T-helper 1 cell treated with Interleukin-12 subunit alpha and Interleukin-12 subunit beta and Interleukin-4 antibody, amounts not matched to agents 30 ng/mL and 1 ng/mL, for 36 hours (primary cell): ENCODE measurements at places on chromosomes 12 and 14. TPM values are rescaled to one million over a fixed set of nuclear protein-coding genes. Genes with fewer than 3 reads are reported as not detected.

MUCL1 gene
- total RNA-seq, result not detected in 2 replicates

COQ6 gene
- total RNA-seq, result 17.7 and 20.0 TPM in 2 replicates

DDX54 gene
- 71.4 and 85.8 TPM in 2 replicates for total RNA-seq

CISTR gene
- total RNA-seq, result not detected in 2 replicates

FRS2 gene
- 19.3 and 23.2 TPM in 2 replicates for total RNA-seq

INF2 gene
- 132 and 136 TPM in 2 replicates for total RNA-seq

KRT76 gene
- total RNA-seq, result not detected in 2 replicates

PMCH gene
- 1.8 and 2.7 TPM in 2 replicates for total RNA-seq

PPFIBP1 gene
- 49.6 and 53.4 TPM in 2 replicates for total RNA-seq

EML5 gene
- total RNA-seq, result 2.4 and 3.0 TPM in 2 replicates

ANKRD33 gene
- not detected in 2 replicates for total RNA-seq

MMP17 gene
- total RNA-seq, result 0.64 and 0.66 TPM in 2 replicates

KERA gene
- not detected in 2 replicates for total RNA-seq

SPX gene
- total RNA-seq, result 0.95 and 1.2 TPM in 2 replicates
